ENCODE measurements at places on chromosomes 3 and 15.
A peak's percentile ranks its signal among the peaks of the same experiment; 100 is the strongest.

DNA sequence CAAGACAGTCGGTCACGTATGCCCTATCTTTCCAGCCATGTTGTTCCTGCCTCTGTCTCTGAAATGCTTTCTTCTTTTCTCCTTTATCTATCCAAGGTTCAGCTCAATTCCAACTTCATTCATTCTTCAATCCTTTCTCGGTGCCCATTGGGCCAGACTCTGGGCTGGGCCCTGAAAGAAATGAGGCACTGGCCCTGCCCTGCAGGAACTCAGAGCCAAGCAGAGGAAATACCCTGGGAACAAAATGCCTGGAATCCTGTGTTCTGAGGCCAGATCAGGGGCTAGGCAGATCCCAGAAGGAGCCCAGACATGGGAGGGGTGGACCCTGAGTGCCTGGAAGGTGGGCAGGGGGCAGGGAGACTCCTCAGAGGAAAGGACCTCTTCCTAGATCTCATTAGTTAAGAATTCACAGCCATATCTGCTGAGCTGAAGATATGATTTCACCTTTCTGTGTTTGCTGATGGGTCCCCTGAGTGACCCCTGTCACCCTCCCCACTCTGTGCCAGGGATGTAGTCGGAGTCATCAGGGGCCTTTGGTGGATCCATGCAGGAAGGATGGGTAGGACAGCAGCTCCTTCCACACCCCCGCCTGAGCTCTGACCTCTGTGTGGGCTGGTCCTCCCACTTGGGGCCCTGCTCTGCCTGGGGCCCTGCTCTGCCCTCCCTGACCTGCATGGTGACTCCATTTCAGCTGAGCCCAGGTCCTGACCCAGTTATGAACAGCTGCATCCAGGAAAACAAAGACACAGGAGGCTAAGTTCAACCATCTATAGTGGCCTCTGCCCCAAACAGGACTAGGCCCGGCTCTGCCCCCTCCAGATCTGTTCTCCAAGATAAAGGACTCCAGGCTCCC lies 5.3 kb upstream of the DAPK2 start:
- no peak for DNase-seq

DNA sequence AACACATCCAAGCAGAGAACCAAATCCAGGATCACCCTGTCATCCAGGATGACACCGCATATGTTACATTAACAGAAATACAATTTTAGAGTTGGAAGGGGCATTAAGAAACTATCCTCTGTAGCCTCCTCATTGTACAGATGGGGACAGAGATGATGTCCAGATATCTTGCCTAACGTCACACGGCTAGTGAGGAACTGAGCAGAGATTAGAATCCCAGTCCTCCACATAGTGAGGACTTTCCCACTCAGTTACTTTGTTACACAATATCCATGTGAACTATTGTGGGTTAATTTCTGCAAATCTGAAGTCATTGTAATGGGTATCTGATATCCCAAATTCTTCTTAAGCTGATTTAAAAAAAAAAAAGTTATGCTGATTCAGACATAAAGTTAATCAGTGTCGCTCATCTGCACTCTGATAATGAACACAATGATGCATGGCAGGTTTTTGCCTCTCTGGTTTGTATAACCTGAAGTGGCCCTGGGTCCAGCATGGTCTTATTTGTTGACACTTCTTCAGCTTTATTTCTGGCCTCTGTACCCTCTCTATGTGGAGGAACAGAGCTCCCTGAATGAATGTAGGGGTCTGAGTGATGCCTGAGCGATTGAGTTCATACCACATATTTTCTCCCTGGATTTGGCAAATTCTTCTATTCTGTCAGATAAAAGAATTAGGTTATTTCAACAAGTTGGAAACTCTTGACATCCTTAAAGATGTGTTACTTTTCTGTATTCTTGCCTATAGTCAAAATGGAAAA lies 76.0 kb upstream of the LIMD1 start:
- DNase-seq: no peak

GRCh38 chr3:60754617-60755016 lies 496.6 kb downstream of the FHIT start:
- no peak for DNase-seq

DNA sequence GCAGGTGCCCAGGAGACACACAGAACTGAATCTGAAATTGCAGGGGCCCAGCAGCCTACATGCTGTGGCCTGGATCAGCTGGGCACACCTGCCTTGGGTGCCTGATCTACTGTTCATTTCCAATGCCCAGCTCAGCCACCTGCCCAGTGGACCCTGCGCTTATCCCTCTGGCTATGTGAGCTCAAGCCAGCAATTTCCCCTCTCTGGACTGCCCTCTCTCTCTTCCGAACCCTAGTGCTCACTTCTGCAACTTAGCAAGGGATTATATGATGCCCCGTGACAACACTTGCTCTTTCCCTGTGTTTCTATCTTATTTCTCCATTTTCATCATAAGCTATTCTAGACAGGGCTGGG lies 276.0 kb downstream of the UACA start:
- no peak for DNase-seq

DNA sequence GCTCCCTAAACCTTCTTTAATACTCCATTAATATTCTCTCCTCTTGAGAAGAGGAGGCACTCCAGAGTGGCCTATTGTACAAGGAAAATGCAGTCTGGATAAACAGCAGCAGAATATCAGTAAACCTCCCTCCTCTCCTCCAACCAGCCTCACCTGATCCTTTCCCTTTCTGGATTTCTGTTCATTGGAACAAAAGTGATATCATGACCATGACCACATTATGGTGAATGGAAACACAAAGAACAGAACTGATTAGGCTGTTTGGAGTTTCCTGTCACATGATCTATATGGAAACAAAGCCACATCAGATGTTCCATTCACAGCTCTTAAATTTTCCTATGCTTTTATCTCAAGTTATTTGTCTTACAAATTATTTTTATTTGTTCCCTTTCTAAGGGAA lies 14.6 kb downstream of the C2CD4B start:
- DNase-seq: no peak

GRCh38 chr15:54273928-54274327 lies 295.7 kb downstream of the UNC13C start:
- DNase-seq: no peak

- DNase-seq: no peak
Measured at GRCh38 chr3:184380627-184381260, 890 bp downstream of the CHRD start.

GRCh38 chr3:13782501-13782900 lies 97.4 kb downstream of the WNT7A start:
- DNase-seq: peak; percentile 45

- DNase-seq: no peak
Measured at GRCh38 chr3:184895350-184895749, 83.4 kb downstream of the VPS8 start.

DNA sequence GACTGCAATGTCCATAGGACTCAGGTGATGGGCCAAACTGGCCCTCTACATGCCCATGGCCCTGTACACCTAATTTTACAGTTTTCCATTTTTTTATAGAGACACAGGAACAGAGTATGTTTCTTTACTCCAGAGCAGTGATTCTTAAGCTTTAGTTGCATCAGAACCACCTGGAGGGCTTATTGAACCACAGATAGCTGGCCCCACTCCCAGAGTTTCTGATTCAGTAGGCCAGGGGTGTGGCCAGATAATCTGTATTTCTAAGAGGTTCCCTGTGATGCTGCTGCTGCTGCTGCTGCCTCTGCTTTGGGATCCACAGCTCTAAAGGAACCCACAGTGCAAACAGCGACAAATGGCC lies 5.1 kb downstream of the RBP1 start:
- no peak for DNase-seq

Measured in right hindlimb (tissue), 1 donor.